Fibroblast of gingiva (primary cell): ENCODE measurements at places on chromosomes 7 and 10.

DNA sequence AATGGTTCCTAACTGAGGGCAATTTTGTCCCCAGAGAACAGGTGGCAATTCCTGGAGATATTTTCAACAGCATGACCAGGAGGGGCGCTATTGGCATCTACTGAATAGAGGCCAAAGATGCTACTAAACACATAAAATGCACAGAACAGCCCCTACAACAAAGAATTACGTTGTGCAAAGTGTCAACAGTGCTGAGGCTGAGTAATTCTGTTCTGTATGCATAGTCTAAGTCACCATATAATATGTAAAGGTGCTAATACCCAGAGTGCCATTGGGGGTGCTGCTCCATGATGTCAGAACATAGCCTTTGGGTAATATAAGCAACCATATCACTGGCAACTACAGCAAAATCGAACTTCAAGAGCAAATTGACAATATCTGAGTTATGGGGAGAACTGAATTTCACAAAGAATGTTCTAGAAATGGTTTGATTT, 213.3 kb upstream of the PHYHIPL start:
- DNase-seq: no peak

- DNase-seq: no peak
These were observed 85.5 kb downstream of the XRCC2 start for GRCh38 chr7:152590481-152590880.

- no peak for DNase-seq
These were observed 160.0 kb upstream of the ZNF804B start for GRCh38 chr7:88599528-88599927.

GRCh38 chr7:121766676-121767075, 106.3 kb upstream of the PTPRZ1 start:
- no peak for DNase-seq

DNA sequence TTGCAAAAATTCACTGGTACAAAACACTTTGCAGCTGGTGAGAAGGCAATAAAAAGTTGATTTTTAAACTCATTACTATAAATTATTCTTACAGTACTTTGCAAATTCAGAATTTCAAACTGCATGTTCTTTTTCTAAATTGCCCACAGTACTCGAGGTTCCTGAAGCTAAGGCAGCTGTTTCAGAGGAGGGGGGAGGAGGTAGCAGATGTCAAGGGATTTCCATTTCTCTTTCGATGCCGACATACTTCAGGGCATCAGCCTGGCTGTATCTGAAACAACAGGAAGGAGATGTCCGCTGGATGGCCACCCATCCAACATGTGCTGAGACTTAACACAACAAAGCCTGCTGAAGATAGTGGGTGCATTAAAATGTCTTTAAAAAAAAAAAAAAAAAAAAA, 76.7 kb downstream of the EZH2 start:
- no peak for DNase-seq

DNA sequence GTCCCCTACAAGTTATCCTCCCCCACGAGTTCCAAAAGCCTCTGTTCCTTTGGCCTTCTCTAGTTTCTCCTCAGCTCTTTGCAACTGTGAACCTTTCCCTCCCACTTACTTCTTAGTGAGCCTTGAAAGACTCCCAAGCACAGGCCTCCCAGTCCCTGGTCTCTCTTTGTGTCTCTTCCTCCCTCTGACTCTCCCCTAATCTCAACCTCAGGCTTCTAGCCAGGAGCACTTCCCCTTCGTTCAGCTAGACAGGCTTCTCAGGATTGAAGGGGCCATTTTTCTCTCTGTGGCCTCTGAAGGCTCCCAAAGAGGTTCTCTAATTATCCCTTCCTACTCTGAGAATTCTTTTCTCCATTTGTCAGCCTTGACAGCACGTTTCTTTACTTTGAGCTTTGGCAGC, 50.2 kb upstream of the PHYHIPL start:
- no peak for DNase-seq

GRCh38 chr10:97234400-97234799, 48.6 kb upstream of the SLIT1 start:
- DNase-seq: peak; percentile 26

GRCh38 chr10:90960355-90960814, 39.5 kb upstream of the ANKRD1 start:
- peak; percentile 90 for DNase-seq

DNA sequence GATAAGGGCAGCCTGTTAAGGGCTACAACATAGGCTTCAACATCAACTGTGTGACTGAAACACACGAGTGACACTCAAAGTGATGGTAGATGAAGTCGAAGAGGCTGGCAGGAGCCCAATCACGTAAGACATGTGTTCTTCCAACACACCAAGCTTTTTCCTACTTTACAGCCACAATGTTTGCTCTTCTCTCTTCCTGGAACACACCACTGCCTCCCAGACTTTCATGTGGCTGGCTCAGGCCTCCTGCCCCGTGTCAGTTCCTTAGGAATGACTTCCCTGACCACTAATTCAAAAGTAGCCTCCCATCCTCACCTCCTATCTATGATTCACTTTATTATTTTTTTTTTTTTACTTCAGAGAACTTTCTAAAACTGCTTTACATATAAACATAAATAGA, 209.2 kb downstream of the GPAM start:
- DNase-seq: no peak

DNA sequence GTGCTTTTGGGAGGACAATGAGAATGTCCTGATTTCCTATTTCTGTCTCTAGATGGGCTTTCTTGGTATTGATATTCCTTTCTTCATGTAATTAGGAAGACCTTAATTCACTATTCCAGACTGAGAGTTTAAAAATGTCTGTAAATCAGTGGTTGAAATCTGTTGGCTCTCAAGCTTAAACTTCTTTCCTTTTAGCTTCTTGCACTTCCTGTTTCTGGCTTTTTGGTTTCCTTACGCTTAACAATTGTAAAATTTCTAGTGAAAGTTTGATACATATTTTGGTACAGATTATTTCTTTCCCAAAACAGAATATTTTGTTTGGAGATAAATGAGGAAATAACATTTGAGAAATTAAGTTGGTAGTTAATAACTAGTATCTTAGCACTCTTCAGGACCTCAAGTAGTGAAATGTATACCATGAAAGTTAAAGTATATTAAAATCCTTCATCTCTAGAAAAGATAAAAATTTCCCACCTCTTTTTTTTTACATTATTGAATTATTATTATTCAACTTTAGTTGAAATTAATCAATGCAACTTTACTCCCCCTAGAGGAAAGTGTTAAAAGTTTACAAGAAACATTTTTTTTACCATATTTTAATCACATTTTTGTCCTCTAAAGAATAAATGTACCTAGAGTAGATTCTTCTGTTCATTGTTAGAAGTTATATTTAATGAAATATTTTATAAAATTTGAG, 137.2 kb downstream of the PHTF2 start:
- DNase-seq: no peak

DNA sequence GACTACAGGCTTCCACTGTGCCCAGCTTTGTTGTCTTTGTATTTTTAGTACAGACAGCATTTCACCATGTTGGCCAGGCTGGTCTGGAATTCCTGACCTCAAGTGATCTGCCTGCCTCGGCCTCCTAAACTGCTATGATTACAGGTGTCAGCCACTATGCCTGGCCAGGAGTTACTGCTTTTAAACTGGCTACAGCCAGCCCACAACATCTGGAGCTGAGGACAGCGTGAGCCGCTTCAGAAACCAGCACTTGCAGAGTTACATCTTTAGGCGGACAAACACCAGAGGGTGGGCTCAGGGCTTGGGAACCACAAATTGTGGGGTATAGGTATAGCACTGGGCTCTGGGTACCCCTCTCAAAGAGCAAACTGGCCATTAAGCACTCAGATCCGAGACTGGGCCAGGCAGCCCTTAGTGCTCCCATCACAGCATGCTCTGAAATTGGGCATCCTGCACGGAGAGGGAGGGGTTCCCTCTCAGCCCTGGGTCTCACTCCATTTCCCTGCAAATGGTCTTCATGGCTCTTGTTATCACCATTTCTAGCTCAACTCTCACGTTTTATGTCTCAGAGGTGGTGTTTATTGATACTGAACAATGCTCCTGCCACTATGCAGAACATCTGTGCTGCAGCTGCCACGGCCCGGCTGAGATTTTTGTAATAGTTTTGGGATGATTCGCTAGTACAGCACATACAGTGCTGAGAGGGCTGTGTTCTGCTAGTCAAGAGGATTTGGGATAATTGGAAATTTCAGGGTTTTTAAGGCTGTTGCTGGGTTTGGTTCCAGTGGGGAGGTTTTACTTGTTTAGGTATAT, 146.4 kb upstream of the LYZL2 start:
- DNase-seq: peak; percentile 88

DNA sequence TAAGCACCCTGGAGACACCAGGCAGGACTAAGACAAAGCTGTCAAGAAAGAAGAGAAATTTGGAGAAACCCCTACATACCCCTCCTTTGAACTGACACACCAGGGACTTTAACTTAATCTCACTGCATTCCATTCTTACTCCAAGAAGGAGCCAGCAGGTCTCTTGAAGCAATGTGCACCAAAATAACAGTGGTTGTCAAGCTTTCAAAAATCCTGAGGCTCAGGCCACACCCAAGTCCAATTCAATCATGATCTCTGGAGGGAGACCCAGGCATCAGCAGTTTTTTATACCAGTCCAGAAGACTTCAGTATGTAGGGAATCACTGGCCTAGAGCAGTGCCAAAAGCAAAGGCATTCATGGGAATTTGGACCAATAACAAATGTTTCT, 6.8 kb downstream of the SLC25A13 start:
- DNase-seq: no peak

GRCh38 chr10:29210266-29210868, 78.5 kb upstream of the LYZL1 start:
- DNase-seq: no peak

- no peak for DNase-seq
These were observed 10.8 kb upstream of the FAM3C start for GRCh38 chr7:121406944-121407343.

- DNase-seq: no peak
These were observed 48.5 kb upstream of the KCNMA1 start for GRCh38 chr10:77686096-77686495.

- DNase-seq: no peak
These were observed 287.3 kb upstream of the LRRN3 start for GRCh38 chr7:110803602-110804143.

GRCh38 chr7:139992353-139993044, 70.3 kb downstream of the PARP12 start:
- no peak for DNase-seq

GRCh38 chr10:17607603-17608332, 9.4 kb downstream of the HACD1 start:
- peak; percentile 45 for DNase-seq

- DNase-seq: peak; percentile 18
These were observed 293.7 kb downstream of the POU6F2 start for GRCh38 chr7:39271402-39271801.

GRCh38 chr7:133290676-133291333, 37.9 kb downstream of the EXOC4 start:
- DNase-seq: no peak

GRCh38 chr7:124113045-124113444, 80.2 kb upstream of the TMEM229A start:
- no peak for DNase-seq

- peak; percentile 36 for DNase-seq
These were observed 68.5 kb upstream of the BMPER start for GRCh38 chr7:33836797-33837355.

DNA sequence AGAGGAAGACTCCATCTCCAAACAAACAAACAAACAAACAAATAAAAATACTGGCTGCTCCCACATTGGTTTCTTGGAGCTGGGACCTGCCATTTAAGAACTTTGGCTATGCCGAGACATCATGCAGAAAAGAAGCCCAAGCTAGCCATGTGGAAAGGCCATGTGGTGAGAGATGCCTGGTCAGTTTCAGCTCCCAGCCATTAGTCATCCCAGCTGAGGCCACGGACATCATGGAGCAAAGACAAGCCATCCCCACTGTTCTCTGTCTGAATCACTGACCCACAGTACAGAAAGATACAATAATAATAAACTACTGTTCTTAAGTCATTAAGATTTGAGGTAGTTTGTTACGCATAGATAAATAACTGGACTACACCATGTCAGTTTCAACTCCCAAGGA, 70.0 kb upstream of the PCBD1 start:
- DNase-seq: no peak

GRCh38 chr7:139771001-139771956, 6.5 kb downstream of the HIPK2 start:
- peak; percentile 89 for DNase-seq

GRCh38 chr10:127151541-127151940, 44.9 kb downstream of the INSYN2A start:
- no peak for DNase-seq

- DNase-seq: no peak
These were observed 1.2 kb upstream of the C10orf143 start for GRCh38 chr10:130111852-130112180.

- DNase-seq: no peak
These were observed 21.7 kb upstream of the ZNF365 start for GRCh38 chr10:62352356-62352970.

DNA sequence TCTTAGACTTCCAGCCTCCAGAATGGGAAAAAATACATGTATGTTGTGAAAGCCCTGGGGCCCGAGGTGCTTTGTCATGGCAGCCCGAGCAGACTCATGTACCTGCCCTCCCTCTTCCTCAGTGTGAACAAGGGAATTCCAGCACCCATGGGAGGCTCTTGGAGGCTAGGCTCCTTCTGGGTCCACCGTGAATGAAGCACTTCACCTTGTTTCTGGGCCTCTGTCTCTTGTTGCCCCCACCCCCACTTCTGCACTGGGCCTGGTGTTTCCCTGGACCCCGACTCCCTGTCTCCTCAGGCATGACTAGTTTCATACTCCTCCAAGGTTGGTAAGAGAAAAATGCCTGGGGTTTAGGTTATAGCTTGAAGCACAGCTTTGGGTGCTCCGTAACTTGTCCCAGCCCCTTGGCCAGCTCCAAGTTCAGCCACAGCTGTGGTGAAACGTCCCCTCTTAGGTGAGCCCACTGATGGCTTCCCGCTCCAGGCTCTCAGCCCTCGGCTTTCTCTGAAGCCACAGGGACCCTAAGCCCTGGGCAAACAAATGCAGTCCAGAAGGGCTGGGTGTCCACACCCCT, 30.2 kb upstream of the ARHGAP22 start:
- no peak for DNase-seq

- no peak for DNase-seq
These were observed 280.3 kb upstream of the PODXL start for GRCh38 chr7:131836733-131837132.

DNA sequence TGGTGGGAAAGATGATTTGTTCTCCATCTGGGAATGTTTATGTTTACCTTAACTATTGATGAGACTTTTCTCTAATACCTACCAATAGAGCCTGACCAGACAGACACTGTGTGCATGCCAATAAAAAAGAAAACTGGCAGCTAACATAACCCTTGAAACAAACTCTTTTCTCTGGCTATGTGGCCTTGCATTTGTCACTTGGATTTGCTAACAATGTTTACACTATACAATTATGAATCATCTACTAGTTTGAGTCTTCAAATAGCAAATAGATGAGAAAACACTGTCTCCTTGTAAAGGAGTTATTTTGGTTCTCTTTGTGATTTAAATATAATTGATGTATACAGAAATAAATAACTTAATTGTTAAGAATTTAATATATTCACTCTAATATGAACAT, 273.1 kb downstream of the SEMA3D start:
- DNase-seq: peak; percentile 34

GRCh38 chr7:141975806-141976523, 2.4 kb upstream of the TAS2R38 start:
- DNase-seq: no peak

GRCh38 chr10:77887631-77888355, 38.8 kb downstream of the DLG5 start:
- peak; percentile 12 for DNase-seq
